Stimulated activated memory B cell treated with anti-CD40 and anti-IgM and Interleukin-4, amounts not matched to agents 10 μg/mL and 1 μg/mL and 100 μg/mL, for 72 hours (primary cell): ENCODE measurements at places on chromosomes 12 and 14.

DNA sequence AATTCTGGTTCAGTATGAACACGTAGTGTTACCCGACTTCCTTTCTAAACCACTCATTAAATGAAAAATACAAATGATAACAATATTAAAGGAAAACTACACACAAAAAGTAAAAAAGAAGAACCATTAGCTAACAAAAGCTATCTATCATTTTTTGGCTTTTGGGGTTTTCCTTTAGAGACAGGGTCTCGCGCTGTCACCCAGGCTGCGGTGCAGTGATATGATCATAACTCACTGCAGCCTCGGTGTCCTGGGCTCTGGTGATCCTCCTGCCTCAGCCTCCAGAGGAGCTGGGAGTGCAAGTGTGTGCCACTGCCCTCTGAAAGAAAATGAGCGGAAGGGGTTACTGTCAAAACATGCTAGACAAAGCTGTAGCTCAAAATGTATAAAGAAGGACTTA, 238.2 kb upstream of the AVPR1A start:
- no peak for ATAC-seq

DNA sequence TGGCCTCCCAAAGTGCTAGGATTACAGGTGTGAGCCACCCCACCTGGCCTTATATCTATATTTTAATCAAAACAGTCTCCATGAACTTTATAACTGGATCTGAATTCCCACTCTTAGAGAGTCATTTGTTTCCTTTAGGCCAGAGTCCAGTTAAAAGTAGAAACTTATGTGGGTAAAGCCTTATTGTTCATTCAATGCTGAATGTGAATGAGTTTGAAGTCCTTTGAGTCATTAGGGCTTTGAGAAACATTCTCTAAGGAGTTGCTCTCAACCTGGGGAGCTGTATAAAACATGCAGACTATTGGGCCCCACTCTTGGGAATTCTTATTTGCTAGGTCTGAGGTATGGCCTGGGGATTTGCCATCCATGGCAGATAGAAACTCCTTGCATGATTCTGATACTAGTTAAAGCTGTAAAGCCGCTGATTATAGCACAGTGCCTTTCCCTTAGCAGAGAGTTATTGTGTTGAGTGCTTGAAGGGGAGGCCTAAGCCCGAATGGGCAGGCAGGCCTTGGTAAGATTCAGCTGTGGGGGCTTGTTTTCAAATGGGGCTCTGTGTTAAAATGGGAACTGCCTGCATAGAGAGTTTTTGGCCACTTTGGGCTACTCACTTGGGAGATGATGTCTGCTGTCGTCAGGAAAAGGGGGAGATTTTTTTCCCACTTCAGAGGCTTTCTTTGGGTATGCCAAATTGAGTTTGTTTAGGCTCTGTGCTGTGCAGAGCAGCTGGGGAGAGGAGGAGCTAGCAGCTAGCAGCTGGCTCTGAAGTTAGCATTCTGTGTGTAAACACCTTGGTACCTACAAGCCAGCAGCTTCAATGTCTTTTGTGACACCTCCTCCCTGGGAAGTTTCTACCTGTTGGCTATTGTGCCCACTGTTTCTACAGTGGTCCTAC, 117.5 kb downstream of the DACT1 start:
- ATAC-seq = no peak

DNA sequence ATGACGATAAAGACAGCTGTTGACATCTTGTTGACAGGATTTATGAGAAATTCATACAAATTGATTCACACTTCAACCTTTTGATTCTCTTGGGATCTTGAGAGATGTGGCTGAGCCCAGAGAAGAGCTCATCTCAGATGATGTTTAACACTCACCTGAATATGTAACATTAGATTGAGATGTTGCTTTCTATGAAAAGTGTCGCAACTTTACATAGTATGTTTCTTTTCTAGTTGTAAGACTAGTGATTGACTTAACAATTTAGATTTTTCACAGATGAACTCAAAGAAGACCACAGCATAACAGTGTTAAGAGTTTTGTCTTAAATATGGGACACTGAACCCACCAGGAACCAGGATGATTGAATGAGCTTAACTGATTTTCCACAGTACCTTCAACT, 40.6 kb upstream of the P2RX7 start:
- ATAC-seq = no peak

DNA sequence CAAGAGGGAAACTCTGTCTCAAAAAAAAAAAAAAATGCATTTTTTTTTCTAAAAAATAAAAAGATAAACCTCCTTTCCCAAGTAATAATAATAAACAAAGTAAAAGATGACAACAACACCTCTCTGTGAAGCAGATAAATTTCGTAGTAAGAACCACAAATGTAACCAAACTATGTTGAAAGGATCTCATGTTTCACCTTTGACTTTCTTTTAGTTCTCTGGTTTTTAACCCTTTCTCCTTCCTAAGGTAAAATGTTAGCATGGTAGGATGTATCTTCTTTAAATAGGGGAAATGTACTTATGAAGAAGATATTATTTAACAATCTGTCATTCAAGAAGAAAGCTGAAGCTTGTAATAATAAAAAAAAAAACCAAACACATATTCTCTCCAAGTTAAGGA, 1.8 kb upstream of the KLHL42 start:
- ATAC-seq = no peak

DNA sequence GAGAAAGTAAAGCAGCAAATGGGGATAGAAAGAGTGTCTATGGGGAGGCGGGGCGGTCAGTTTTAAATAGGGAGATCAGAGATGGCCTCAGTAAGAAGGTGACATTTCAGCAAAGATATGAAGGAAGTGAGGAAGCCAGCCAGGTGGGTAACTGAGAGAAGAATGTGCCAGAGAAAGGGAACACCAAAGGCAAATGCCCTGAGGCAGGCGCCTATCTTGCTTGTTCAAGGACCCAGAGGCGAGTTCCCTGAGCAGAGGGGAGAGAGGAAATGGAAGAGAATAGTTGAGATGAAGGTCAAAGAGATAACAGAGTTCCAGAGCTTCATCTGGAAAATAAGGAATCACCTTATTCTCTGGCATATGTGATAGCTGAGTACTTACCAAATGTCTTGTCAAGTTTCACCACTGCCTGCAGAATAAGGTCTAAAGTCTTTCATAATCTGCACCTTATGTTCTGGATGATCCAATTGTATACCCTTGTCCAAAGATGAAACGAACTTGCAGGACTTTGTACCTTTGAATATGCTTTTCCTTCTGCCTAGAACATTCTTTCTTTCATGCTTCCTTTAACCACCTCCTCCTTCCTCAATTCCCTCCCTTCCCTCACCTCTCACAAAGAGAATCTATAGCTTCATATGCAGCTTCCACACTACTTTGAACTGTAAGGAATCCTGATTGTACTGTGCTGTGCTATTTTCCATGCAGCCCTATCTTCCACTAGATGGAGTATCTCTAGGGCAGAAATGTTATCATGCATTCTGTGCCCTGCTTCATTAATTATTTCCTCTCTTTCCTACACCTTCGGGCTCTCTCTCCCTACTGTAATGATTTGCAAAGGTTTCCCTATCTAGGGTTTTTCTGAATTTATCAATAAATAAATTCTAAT, 38.5 kb downstream of the GNPTAB start:
- ATAC-seq = no peak

GRCh38 chr14:38329246-38329645, 73.4 kb upstream of the CLEC14A start:
- no peak for ATAC-seq

DNA sequence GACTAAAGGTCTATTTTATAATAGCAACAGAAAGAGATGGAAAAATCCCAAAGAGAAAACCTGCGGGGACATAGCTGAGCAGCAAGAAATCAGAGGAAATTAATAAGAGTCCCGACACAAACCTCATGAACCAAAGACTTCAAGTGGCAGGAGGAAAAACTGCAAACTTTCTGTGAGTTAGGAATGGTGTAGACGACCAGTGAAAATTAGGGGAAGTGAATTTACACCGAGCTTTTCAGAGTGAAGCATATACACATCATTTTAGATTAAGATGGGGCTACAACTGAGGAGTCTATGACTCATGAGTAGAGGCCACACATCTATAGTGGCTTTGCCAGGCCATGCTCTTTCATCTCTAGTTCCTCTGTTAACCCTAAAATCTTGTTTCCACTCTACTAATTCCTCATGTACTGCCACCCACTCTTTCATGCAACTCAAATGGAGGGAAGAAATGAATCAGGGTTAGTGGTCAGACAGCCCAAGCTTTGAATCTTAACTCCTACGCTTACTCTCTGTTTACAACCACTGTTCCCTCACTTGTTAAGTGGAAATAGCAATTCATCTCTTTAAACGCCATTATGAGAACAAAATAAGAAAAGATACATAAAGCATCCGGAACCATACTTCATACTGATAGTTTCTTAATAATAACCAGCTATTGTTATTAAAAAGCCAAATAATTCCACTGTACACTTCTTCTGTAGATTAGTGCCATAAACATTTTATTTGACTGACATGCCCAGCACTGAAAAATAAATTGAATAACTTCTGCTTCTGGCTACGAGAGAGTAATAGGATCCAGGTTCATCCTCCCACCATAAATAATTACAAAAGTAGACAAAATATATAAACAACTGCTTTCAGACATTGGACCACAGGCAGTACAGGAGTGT, 219.3 kb downstream of the RMST start:
- peak; percentile 71 for ATAC-seq

- ATAC-seq = no peak
Observed at GRCh38 chr12:124730455-124730932, 133.2 kb downstream of the SCARB1 start.

- ATAC-seq = no peak
Observed at GRCh38 chr12:25262389-25263074, 11.8 kb upstream of the KRAS start.

DNA sequence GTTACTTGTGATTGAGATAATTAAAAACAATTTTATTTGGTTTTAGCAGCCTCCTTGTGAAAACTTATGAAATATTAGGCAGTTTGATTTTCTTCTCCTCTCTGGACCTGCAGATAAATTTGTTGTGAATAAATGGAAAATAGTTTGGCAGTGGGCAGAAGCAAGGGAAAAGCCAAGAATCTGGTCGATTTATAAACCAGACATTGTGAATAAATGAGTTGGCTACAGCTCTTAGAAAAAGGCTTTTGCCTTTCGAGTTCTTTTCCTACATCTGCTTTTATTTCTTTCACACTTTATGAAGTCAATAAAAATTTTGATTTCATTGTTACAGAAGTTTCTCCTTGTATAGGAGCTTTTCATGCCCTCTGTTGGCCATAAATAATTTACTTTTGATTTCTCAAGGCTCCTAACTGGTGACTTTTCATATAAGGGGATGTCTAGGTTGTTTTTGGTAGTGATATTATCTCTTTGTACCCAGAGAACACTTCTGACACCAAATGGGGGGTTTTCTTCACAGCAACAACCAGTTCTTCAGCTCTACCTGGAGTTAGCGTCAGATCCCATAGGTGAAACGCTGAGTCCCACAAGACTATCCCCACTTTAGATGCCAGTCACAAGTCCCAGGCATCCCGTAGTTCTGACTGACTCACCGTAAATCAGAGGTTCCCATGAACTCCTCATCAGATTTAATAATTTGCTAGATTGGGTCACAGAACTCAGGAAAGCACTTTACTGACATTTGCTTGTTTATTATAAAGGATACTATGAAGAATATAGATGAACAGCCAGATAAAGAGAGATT, 136.5 kb upstream of the DNM1L start:
- no peak for ATAC-seq

DNA sequence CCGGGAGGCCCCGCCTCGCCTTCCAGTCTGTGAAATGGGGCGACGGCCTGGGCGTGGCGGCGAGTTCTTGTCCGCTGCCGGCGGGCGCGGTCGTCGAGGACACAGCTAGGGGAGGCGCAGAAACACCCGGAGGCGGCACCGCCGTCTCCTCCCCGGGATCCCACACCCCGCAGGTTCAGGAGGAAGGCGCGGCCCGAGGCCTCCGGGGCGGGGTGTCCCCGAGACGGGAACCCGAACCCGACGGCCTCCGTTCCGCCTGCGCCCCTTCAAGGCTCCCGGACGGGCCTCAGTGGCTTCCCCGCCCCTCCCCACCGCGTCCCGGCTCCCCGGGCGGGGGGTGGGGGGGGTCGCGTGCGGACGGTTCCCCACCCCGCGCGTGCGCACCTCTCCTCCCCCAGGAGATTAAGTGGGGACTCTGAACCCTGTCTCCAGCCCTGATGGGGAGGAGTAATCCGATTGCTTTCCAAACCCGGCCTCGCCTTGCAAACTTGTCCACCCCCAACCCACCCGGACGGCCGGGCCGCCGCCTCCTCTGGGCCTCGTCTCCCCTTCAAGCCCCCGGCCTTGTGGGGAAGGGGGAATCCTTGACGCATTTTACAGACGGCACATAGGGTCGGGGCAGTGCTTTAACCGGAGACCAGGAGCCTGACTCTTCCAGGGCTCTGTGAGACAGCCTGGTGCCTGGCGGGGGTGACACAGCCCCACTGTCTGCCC, 35.3 kb upstream of the ANKRD9 start:
- peak; percentile 35 for ATAC-seq

- ATAC-seq = no peak
Observed at GRCh38 chr12:84636801-84637290, 275.8 kb downstream of the SLC6A15 start.

DNA sequence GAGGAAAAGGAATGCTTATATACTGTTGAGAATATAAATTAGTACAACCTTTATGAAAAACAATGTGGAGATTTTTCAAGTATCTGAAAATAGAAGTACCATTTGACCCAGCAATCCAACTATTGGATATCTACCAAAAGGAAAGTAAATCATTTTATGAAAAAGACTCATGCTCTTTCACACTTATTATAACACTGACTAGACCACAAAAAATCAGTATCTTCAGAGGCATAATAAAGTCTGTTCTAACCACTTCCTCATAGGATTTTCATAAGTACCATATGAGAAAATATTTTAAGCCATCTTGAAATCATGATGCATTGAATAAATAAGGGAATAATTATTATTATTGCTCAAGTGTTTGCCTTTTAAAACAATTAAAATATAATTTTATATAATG, 90.8 kb downstream of the SLCO1B1 start:
- no peak for ATAC-seq

DNA sequence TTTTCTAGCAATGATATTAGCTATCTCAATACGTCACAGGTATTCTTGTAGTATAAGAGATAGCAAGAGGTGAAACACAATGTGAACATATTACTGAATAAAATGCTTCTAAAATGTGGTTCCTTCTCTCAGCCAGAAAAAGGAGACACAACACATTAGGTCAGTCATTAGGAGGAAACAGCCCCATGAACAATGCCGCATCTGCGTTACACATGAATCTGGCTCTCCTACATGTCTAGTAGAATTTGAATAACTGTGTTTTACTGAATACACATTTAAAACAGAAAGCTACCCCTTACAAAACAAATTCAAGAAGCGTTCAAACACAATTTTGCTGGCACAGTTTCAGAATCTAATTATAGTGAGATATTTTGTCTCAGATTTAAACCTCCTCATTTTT, 51.6 kb downstream of the EFCAB11 start:
- no peak for ATAC-seq

DNA sequence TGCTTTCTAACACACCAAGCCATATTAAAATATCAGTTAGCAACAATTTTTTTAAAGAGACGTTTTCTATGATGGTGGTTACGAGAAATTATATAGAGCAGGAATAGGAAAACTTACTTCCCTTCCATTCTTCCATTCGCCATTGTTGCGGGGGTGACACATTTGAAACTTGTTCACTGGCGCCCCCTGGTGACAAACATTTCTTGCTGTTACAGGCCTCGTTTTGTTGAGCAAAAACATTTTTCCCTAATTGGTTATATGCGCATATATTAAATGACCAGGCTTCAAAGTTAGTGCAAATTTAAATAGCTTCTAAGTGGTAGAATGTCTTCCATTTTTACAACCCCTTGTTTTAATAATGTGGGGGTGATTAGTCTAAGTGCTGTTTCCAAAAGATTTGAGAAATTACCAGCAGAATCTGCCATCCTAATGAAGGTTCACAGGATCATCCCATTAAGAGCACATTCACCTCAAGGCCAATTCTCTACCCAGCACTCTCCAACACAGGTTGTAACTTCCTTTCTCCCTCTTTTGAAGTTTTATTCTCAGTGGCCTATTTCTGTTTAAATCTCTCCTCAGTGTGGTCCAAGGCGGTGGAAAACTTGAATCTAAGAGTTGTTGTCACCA, 1124.7 kb downstream of the FLRT2 start:
- ATAC-seq = no peak
